ENCODE measurements at places on chromosomes 2 and 18. TPM values are rescaled to one million over a fixed set of nuclear protein-coding genes. Genes with fewer than 3 reads are reported as not detected.

DNA sequence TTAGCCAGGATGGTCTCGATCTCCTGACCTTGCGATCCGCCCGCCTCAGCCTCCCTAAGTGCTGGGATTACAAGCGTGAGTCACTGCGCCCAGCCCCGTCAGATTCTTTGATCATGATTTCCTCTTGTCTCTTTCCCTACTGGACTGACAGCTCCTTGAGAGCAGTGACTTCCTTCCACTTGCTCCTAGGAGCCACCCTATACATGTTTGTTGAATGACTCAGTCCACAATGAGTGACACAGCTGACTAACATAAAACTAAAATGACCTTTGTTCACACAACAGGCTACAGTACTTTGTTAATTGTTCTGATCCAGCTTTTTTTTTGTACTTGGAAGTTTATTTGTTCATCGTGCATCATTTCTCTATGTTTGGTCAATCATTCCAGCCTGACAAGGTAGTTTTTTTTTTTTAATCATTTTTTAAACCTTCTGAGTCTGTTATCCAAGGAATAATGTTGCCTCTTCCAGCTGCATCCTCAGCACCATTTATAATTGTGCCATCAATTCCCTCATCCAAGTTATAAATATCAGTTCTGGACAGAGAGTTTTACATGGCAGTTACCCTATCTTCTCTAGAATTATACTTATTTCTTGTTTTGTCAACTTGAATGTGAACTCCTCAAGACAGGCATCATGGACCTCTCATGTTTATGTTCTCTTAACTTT is 42.9 kb upstream of the TUBA3E start:
- no peak for DNase-seq
- no peaks in the 10 kb centered on the region for H3K27me3 ChIP-seq
- no peak overlapping the region for H3K4me3 ChIP-seq
- H3K4me1 ChIP-seq: peaks cover 5% of the 10 kb centered on the region
- H3K36me3 ChIP-seq: no peaks in the 10 kb centered on the region

DNA sequence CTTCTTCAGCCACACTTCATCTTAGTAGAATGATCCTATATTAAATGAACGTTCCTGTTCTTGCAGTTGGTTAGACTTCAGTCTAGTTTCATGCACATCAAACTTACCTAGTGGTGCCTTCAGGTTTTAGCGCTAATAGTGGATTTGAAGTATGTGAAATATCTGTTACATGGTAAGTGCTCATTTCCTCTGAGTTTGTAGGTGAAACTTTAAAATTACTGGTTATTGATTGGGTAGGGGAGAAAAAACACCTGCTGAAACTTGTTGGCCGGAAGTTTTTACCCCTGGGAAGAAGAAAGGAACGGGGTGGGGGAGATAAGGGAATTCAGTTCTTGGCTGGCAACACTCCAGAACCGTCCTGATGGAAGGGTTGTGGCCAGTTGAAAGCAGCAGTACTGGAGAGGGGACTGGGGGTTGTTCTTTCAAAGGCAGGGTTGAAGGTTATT is 112.8 kb downstream of the SPTBN1 start:
- H3K4me1 ChIP-seq: peaks cover 76% of the 10 kb centered on the region
- H3K27ac ChIP-seq: peak overlapping the region; percentile 18
- H3K4me3 ChIP-seq: no peak overlapping the region
- no peaks in the 10 kb centered on the region for H3K36me3 ChIP-seq
- no peaks in the 10 kb centered on the region for H3K27me3 ChIP-seq

DNA sequence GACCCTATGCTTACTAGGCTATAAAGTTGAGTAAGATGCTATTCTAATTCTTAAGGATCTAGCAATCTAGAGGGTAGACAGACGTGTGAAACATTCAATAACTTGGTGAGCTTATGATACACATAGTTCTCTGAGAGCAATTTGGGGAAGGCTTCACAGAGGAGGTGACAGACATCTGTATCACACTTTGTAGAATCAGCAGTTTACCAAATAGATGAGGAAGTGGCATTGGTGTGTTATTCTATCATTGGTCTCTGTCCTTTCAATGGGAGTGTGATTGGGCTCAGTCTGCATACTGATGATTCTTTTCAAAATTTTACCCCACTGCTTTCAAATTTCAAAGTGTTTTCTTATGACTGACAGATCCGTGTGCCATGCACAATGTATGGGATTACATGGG is 47.0 kb upstream of the TMEM178A start:
- DNase-seq: no peak
- H3K4me1 ChIP-seq: peaks cover 8% of the 10 kb centered on the region
- no peak overlapping the region for H3K4me3 ChIP-seq
- no peaks in the 10 kb centered on the region for H3K36me3 ChIP-seq

The PDE11A gene
- total RNA-seq: 0.25 TPM

The SPP2 gene
- total RNA-seq: not detected

The HOXD1 gene
- total RNA-seq: 1.2 TPM
